ENCODE measurements at places on chromosomes 7 and 10.
A peak's percentile ranks its signal among the peaks of the same experiment; 100 is the strongest.

DNA sequence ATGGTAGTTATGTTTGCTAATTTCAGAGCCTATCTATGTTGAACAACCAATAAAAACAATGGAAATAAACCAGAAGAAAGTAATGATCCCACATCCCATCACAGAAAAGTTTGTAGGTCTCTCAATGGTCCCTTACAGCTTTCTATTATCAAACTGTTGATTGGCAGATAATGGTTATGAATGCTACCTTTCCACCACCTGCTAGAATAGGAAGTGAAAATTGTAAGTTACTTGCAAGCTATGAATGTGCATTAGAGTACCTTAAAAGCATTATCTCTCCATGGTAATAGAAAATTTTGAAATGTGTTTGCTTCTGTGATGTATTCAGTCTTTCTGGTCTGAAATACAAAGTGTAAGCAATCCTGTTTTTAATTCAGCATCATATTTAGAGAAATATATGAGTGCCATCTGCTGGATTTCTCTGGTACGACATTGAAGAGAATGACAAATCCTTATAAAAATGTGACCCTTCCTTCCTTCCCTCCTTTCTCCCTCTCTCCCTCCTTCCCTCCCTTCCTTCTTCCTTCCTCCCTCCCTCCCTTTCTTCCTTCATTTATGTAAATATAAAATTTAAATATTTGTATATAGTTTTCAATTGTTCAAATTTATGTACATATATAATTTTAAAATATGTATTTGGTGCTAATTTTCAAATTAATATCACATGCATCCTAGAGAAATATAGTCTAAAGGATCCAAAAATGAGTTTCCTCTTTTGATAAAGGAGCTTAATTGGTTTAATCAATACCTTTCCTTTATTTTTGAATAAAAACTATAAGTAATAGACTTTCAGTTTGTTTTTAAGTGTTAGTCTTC is 41.4 kb upstream of the PNLIPRP3 start:
- DNase-seq = no peak

DNA sequence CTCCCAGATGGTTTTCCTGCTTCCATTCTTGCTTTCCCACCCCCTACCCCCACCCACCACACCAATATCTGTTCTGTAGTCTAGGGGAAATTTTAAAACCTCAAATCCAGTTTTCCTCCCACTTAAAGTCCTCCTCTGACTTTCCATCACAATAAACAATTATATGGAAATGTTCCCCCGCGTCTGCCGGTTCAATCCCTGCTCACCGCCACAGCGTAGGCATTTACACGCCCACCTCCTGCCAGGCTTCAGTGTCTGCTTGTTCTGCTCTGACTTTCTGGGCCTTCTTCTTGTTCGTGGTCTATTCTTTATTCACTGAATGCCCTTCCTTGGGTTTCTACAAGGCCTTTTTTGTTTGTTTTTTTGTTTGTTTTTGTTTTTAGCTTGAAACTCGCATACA is 633.0 kb upstream of the MKI67 start:
- no peak for DNase-seq

GRCh38 chr10:25175527-25176420 is 973 bp downstream of the GPR158 start:
- DNase-seq = no peak

GRCh38 chr10:96665306-96665705 is 55.0 kb downstream of the PIK3AP1 start:
- DNase-seq = no peak

DNA sequence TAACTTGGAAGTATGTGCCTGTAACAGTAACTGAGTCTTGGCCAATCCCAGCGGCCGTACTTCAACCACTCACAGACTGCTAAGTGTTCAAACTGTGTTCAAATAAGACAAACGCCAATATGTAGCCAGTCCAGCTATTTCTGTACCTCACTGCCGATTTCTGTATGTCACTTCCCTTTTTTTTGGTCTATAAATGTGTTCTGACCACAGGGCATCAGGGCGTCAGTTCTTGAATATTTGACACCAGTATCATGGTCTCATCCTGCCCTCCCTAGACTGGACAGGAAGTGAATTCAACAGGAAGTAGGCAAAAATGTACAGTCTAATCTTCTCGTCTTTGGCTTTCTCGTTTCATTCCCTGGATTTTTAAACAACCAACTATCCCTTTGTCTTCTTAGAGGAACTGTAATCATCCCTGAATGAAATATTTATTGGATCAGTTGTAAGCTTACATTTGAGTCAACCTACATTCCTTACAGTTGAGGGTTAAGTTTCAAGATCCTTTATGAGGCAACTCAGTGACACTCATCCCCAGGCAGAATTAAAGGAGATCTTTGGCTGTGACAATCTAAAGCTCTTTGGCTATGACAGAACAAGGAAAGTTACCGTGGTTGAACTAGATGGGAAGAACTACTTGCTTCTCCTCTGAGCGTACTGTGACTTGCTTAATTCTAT is 232.7 kb downstream of the NSUN6 start:
- DNase-seq = no peak

DNA sequence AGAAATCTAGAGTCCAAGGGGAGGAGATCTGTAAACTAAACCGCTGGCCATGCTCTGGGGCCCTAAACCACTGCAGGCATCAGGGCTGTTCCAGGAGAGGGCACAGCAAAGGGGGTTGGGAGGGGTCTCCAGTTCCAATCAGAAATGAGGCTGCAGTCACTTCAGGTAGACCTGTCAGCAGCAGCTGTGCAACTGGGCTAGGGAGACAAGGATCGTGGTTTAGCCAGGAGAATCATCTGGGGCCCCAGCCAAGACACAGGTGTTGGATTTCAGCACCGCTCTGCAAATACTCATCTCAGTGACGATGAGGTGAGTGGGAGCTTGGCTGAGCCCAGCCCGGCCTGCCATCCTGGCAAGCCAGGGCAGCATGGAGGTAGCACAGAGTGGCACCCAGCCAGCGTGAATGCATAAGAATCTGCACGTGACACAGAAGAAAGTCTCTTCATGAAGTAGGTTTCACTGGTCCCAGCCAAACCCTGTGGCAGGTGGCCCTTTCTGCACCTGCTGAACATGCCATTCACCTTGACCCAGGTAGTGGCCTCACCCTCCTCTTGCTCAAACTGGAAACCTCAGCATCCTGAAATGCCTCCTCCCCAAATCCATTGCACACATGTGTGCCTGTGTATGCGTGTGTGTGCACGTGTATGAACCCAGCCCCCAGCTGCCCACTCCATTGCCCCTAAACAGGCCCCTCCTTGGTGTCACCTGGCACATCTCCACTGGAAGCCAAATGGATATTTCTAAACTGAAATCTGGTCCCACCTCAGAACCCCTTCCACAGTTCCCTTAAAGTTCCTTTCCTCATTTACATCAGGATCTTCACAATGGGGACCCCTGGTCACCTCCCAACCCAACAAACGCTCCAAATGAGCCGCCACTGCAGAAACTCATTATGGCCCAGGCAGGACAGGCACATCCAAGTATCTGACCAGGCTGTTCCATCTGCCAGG is 9.6 kb downstream of the GPRIN2 start:
- DNase-seq = no peak

GRCh38 chr7:50795831-50796230 is 13.1 kb upstream of the GRB10 start:
- no peak for DNase-seq

DNA sequence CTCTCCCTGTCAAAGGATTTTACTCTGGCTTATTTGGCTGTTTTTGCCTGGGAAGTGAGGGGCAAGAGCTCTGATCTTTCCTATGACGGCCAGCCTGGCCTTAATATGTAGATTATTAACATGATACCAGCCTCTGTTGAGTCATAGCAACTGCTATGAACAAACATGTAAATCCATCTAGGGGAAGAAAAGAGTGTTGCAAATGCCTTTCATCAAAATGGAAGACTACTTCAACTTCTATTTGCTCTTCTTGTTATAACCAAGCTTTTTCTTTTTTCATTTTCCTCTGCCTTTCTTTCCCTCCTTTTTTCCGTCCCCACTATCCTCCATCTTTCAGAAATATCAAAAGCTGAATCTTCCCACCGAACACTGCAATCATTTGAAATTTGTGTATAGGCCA is 46.6 kb downstream of the BTRC start:
- DNase-seq = no peak

- DNase-seq = no peak
Observed at GRCh38 chr10:97333601-97334369, 744 bp downstream of the FRAT2 start.

- no peak for DNase-seq
Observed at GRCh38 chr10:106655636-106656035, 508.9 kb downstream of the SORCS1 start.

GRCh38 chr10:79608505-79609375 is 2.0 kb upstream of the SFTPA1 start:
- peak; percentile 10 for DNase-seq

- no peak for DNase-seq
Observed at GRCh38 chr10:43196131-43196980, 58.1 kb downstream of the CSGALNACT2 start.

DNA sequence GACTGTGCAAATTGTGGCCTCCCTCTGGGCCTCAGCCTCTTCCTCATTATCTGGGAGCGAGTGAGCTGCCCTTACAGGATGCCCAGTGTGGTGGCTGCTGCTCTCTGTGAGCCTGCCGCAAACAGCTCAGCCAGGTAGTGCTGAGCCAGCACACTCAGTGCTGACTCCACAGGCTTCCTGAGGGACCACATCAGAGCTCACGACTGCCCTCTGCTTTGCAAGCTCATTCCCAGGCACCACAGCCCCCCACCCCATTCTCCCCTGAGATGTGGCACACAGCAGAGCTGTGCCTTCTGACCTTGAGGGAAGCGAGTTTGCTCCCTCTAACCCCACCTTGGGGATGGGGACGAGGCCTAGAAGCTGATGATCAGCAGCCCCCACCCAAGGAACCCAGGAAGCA is 230.5 kb upstream of the PPP2R2D start:
- DNase-seq = no peak

- DNase-seq = no peak
Observed at GRCh38 chr10:11095374-11095801, 77.7 kb downstream of the CELF2 start.

GRCh38 chr7:136266457-136266856 is 289.3 kb upstream of the MTPN start:
- DNase-seq = no peak

- DNase-seq = no peak
Observed at GRCh38 chr10:75430000-75430763, 1.2 kb upstream of the LRMDA start.

- DNase-seq = no peak
Observed at GRCh38 chr10:43078175-43078985, 1.5 kb downstream of the RET start.

DNA sequence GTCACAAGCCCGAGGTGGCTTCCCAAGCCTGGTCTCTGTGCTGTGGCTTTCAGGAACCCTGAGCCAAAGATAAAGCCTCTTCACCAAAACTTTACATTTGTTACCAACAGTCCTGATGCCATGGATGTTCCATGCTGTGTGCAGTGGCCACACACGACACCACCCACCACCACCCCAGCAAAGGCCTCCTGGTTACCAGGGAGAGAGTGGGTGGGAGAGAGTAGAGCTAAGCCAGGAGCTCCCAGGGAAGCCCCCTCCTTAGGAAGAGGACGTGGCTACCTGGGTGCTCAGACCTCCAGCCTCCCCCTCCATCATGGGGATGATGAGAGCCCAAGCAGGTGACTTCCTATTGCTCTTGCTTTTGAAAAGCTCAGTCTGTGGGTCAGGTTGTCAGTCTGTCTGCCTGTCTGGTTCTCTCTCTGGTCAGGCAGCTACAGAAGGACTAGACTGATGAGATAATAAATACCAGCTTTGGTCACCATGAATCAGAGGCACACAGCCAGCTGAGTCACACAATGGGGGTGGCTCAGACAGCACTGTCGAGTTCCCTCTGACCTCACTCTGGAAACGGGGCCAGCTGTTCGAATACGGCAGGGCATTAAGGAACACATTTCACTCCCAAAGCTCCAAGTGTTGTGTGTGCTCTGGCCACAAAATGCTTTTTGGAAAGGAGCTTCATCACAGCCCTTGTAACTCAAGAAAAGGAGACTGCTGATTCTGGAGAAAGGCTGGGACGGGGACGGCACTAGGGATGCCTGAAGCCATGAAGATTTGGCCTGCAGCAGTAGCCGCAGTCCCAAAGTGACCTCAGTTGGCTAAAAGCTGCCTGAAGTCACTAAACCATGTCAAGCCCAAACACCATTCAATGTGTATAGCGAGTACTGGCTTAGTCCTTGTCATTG is 166.0 kb downstream of the FANK1 start:
- no peak for DNase-seq

DNA sequence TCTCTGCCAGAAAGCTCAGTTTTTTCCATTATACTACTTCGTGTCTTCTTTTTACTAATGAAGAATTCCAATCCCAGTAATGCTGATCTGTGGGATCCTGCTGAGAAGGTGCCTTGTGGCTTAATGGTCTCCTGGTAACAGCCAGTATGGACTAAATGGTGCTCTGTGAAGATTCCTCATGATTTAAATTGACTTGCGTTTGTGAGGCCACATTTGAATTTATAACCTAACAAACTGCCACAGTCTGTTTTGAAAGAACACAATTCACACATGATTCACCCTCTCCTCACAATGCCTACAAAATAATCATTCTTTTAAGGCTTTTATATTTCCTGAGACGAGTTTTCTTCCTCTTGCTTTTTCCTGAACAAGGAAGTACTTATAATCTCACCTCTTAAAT is 140.0 kb downstream of the MBL2 start:
- DNase-seq = no peak
